ENCODE measurements at places on chromosomes 12 and 14. TPM values are rescaled to one million over a fixed set of nuclear protein-coding genes. Genes with fewer than 3 reads are reported as not detected.
A peak's percentile ranks its signal among the peaks of the same experiment; 100 is the strongest.

DNA sequence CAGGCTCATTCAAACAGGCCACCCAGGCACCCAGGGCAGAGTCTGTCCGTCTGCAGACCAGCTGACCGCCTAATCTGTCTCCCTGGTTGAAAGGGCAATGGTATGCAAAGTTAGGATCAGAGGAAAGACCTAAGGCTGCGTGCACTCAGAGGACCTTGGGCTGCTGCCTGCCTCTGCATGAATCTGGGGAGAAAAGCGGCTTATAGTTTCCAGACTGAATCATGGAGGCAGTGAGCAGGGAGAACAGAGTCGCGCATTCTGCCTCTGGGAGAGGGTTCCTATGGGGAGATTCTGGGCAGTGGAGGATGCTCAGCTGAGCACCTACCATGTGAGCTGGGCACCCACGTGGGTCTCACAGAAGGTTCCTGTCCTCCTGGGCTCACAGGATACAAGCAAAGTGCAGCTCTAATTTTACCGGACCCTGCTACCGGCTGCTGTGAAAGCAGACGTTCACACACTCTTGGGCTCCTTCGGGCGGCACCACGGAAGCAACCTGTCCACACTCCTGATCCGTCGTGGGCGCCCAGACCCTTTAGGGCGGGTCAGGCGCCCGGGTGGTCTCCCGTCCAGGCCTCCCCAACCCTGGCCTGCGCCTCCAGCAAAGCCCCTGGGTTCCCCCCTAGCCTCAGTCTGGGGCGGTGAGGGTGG lies 772 bp downstream of the SCARB1 start:
- H3K4me1 ChIP-seq = peaks cover 3% of the 10 kb centered on the region
- peak overlapping the region; percentile 59 for H3K27ac ChIP-seq
- no peaks in the 10 kb centered on the region for H3K36me3 ChIP-seq
- no peak for DNase-seq
- peak overlapping the region; percentile 82 for H3K4me3 ChIP-seq

- no peak overlapping the region for H3K27ac ChIP-seq
- H3K4me1 ChIP-seq = no peaks in the 10 kb centered on the region
- DNase-seq = no peak
- no peak overlapping the region for H3K4me3 ChIP-seq
- no peaks in the 10 kb centered on the region for H3K36me3 ChIP-seq
- no peaks in the 10 kb centered on the region for H3K27me3 ChIP-seq
These were observed 14.1 kb upstream of the TMEM119 start for GRCh38 chr12:108611884-108612415.

DNA sequence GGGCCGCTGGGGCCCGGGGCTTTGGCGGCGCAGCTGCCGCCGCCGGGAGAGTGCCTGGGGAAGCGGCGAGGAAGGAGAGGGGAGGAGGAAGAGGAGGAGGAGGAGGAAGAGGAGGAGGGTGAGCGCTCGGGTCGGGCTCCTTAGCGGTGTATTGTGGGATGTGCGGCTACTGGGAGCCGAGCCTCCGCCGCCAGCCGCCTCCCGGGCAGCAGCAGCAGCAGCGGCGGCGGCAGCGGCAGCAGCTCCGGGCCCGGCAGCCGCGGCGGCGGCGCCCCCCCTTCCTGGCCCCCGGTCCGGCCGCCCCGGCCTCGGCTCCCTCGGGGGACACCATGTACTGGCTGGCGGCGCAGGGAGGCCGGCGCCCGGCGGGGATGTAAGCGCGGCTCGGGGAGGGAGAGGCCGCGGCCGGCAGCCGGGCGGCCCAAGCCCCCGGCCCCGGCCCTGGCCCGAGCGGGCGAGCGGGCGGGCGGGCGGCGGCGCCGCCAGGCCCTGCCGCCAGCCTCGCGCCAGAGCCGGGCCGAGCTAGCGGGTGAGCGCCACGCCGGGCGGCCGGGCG lies at the start of gene SETD1B:
TSS of gene SETD1B (plus strand) at position 149 of the 556 bp plus-strand sequence. CDS start 729 bp downstream, outside the sequence.
- H3K36me3 ChIP-seq = peaks cover 18% of the 10 kb centered on the region
- DNase-seq = peak; percentile 76
- H3K4me3 ChIP-seq = peak within 1 kb of the TSS; percentile 79
- peaks cover 27% of the 10 kb centered on the region for H3K4me1 ChIP-seq
- H3K27me3 ChIP-seq = no peaks in the 10 kb centered on the region
- H3K27ac ChIP-seq = peak within 1 kb of the TSS; percentile 100

ZDHHC22 gene
- not detected for total RNA-seq

INHBC gene
- not detected for total RNA-seq

Measured in heart right ventricle (tissue), 16 donors.